Umbilical cord (tissue), 2 donors: ENCODE measurements at places on chromosomes 2 and 18. TPM values are rescaled to one million over a fixed set of nuclear protein-coding genes. Genes with fewer than 3 reads are reported as not detected.

CEP68 gene
- 20.9 TPM for total RNA-seq

FAHD2B gene
- 0.72 TPM for total RNA-seq

RBKS gene
- 17.6 TPM for total RNA-seq

AP1S3 gene
- 6.3 TPM for total RNA-seq

ANO7 gene
- total RNA-seq: 6.5 TPM
